ENCODE measurements at places on chromosomes 3 and 15. TPM values are rescaled to one million over a fixed set of nuclear protein-coding genes. Genes with fewer than 3 reads are reported as not detected.

Gene CPA3
- not detected for total RNA-seq

Gene IL5RA
- total RNA-seq = not detected

Gene LIPH
- total RNA-seq = not detected

Gene TM6SF1
- total RNA-seq = not detected

Gene ZMAT3
- 9.4 TPM for total RNA-seq

Gene FMN1
- 0.33 TPM for total RNA-seq

Gene CCR9
- 25.0 TPM for total RNA-seq

Gene GUCA1C
- total RNA-seq = not detected

- DNase-seq = no peak
These were observed 26.4 kb upstream of the APEH start for GRCh38 chr3:49647741-49648140.

DNA sequence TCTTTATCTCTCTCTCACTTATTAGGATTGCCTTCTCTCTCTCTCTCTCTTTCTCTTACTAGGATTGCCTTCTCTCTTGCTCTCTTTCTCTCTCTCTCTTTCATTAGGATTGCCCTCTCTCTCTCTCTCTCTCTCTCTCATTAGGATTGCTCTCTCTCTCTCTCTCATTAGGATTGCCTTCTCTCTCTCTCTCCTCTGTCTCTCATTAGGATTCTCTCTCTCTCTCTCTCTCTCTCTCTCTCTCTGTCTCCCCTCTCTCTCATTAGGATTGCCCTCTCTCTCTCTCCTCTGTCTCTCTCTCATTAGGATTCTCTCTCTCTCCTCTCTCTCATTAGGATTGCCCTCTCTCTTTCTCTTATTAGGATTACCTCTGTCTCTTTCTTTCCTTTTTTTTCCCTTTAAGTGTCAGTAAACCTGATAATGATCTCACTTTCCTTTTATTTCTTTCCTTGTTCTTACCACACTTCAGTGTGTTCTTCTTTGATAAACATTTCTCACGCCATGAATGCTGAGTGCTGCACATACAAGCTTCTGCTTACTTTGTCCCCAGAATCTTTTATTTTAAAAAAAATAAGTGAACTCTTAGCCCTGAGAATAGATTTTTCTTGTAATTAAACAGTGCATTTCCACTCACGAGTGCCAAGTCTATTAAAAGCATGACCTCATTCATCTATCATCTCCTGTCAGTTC, 243.4 kb upstream of the TBC1D5 start:
- no peak for DNase-seq

DNA sequence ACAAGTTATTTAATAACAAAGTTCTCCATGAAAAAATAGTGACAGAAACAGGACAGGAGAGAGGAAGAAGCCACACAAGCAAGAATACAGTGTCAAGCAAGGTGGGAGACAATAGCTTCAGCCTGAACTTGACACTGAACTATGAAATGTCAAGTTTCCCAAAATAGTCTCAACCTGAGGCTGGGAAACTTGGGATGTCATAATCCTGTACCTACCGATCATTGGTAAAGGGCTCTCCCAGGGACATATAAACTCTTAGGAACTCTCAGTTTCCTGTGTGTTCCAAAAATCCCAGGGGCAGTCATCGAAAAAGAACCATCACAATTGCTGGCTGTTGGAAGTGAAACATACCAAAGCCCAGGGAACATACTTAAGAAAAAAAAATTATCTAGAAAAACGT, 211.6 kb downstream of the P3H2 start:
- DNase-seq = no peak

GRCh38 chr3:81728766-81729544, 32.5 kb downstream of the GBE1 start:
- no peak for DNase-seq

GRCh38 chr3:197791892-197792647, 1.0 kb downstream of the LRCH3 start:
- peak; percentile 49 for DNase-seq

DNA sequence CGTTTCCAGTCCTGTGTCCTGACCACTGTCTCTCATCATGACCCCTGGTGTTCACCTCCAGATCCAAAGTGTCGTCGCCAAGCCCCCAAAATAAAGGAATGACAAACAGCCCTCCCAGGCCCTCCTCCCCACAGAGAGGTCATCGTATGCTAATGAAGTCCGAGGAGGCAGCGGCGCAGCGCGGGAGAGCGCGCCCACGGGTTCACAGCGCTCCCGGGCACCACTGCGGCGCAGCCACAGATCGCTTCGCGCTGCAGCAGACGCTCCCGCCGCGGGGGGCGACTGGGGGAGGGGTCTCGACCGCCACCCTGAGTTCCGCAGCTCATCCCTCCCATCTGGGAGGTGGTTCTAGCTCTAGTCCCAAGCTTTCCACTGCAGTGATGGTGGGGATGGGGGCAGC, 1.3 kb downstream of the DGKG start:
- DNase-seq = no peak

- no peak for DNase-seq
These were observed 678.1 kb upstream of the DPPA4 start for GRCh38 chr3:110015231-110015963.

DNA sequence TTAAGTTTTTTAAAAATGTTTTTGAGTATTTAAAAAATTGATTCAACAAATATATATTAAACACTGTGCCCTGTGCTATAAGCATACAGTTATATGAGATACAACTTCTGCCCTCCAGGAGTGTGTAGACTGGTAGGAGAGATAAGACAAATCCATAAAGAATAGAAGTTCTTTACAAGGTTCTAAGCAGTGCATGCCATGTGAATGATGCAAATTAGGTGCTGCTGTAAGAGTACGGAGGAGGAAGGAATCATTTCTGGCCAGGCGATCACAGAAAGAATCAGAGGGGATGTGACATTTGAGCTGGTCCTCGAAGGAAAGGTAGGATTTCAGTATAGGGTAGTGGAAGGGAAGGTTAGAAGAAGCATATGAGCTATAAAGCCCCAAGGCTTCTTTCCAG, 14.0 kb downstream of the MAPKBP1 start:
- no peak for DNase-seq

GRCh38 chr15:63995789-63996188, 50.5 kb downstream of the DAPK2 start:
- DNase-seq = no peak
